ENCODE measurements at places on chromosomes 16 and 17.
A peak's percentile ranks its signal among the peaks of the same experiment; 100 is the strongest.

DNA sequence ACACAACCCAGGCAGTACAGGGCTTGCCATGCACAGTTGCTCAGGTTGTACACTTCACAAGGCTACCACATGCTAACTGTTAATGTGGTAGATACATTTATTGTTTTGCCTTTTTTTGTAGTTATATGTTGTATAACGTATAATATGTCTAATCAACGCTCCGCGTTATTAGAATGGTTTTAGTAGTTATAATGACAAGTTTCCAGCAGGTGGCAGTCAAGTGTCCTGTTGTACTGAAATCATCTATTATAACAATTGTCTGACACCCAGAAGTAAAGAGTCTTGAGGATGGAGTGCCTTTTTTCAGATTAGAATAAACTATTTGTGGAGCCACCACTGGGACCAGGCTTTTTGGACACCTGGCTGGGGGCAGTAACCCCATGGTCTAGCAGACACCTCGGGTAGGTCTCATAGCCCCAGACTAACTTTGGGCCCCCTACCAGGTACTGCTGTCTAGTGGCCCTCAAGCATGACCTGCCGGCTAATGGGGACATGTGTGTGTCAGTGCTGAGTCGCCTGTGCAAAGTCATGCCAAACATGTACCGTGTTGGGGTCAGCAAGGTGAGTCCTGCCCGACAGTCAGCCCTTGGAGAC is 32.8 kb downstream of the MYO15A start:
- peak; percentile 45 for DNase-seq

- DNase-seq: peak; percentile 16
These were observed 15.0 kb upstream of the C17orf58 start for GRCh38 chr17:68011199-68011665.

DNA sequence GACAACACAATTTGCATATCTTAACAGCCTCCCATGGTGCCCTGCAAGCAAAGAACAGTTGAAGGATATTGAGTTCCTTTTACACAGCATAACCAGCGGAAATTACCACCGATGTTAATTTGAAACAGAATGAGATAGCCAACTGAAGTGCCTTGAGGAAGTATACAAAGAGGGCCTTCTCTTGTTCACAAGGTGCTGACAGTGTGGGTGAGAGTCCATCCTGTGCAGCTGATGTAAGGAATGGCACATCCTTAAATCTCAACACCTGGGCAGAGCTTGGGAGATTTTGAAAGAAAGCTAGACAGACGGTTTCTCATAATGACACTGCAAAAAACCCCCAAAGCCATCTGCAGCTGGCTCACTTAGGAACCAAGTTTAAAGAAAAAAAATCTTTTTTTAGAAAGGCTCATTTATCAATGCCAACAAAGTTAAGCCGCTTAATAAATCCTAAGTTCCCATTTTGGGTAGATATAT is 818.6 kb downstream of the KCNJ2 start:
- DNase-seq: no peak

- DNase-seq: peak; percentile 77
These were observed 16.5 kb downstream of the CDIP1 start for GRCh38 chr16:4522051-4522581.

GRCh38 chr16:80938004-80938878 is 68.4 kb downstream of the CMC2 start:
- DNase-seq: no peak

- no peak for DNase-seq
These were observed 9.9 kb downstream of the ZFP90 start for GRCh38 chr16:68548947-68549346.

GRCh38 chr16:63625126-63625525 is 1496.7 kb downstream of the CDH11 start:
- DNase-seq: no peak

- DNase-seq: no peak
These were observed 519.3 kb downstream of the HAPSTR1 start for GRCh38 chr16:9610727-9611126.

GRCh38 chr16:82655072-82655714 is 28.4 kb downstream of the CDH13 start:
- DNase-seq: no peak

- no peak for DNase-seq
These were observed 18.2 kb downstream of the CASC3 start for GRCh38 chr17:40158438-40159013.

- DNase-seq: no peak
These were observed 26.1 kb downstream of the HDAC5 start for GRCh38 chr17:44097110-44097958.

DNA sequence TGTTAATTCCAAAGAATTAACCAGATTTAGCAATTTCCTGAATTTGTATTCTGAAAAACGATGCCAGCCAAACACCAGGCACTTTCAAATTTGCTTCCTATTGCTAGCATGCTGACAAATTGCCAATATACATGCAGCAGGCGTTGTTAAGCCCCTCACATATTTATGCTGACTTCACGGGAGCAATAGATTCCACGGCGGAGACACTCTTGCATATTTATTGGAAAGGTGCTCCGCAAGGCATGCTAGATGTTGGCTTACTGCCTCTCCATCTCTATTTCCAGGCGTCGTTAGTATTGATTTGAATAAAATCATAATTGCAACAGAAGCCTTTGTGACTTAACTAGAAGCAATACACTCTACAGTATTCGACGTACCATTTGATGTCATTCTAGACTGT is 211.0 kb upstream of the IRX5 start:
- no peak for DNase-seq

DNA sequence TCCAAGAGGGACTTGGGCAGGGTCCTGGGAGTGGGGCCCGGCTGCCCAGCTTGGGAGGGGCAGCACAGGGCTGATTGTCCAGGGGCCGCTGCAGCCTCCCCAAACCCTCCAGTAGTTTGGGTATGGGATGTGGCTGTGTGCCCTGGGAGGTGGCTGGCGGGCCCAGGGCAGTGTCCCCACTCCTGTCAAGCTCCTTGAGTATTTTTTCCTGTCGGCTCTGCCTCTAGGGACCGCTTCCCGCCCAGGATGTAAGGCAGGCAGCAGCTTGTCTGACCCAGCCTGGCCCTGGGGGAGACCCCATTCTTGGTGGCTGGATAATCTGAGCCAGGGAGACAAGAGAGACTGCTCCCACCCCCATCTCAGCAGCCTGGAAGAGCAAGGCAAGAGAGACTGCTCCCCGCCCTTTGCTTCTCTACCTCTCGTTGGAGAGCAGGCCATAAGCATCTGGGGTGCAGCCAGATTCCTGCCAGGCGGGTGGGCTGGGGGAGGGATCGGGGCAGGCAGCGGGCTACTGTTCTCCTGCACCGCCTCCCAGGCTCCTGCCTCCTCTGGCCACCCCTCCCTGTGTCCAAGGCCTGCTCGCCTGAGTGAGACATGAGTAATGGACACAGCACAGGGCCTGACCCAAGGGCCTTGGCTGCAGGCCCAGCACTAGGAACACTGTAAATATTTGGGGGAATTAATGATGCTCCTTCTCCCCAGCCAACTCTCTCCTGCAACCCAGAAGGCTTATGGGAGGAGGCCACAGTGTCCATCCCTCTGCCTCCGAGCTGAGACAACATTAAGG is 18.4 kb upstream of the ITGA3 start:
- DNase-seq: no peak

GRCh38 chr17:68198931-68199836 is 48.7 kb upstream of the AMZ2 start:
- DNase-seq: no peak

- no peak for DNase-seq
These were observed 14.8 kb downstream of the CLEC16A start for GRCh38 chr16:10959161-10959560.

DNA sequence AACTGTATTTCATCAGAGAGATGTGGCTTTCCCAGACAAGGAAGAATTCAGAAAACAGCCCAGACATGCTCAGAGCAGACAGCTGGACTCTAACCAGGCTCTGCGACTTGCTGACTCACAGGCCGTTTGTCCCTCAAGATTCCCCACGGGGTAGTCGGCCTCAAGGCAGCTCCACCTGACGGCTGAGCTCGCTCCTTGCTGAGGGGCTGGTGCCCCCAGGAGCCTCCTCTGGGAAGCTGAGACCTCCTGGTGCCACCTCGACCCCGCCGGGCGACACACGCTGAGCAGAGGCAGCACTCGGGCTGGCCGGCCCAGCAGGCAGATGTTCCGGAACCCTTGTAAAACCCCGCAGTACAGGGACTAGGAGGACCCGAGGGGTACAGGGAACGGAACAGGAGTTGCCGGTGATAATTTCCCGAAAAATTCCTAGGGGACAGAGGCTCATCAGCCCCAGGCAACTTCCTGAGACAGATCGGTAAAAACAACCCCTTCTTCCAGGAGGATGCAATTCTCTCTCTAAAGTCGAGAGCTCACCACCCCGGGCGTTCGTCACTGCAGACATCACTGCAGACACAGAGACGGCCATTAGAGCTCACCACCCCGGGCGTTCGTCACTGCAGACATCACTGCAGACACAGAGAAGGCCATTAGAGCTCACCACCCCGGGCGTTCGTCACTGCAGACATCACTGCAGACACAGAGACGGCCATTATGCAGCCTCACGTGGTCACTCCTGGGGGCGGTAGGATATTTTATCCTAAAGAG is 19.9 kb downstream of the RPH3AL start:
- DNase-seq: no peak

- no peak for DNase-seq
These were observed 29.9 kb downstream of the PARN start for GRCh38 chr16:14600164-14600563.

GRCh38 chr17:47325176-47325575 is 1.4 kb downstream of the EFCAB13 start:
- no peak for DNase-seq

DNA sequence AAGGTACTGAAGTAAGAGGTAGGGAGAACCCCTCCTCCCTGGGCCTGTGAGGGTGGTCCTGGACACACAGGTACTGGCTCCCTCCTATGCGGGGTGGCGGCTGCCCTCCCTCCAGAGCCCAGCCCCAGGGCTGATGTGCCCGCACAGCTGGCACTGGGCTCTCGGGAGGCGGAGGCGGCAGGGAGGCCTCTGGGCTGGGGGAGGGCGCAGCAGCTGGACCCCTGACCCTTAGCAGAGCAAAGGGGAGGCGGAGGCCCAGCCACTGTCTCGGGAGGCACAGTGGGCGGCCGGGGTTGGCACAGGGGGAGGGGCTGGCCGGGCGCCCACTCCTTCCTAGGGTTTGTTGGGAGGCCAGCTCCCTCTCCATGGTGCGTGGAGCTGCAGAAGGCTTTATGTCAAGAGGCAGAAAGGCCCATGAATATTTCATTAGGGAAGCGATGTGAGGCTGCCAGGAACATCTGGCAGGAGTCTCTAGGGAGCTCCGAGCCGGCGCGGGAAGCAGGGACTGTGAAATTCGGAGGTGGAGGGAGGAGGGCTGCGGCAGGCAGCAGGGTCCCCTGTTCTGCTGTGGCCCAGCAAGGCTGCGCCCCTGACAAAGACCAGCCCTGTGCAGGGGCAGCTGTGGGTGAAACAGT is 44.1 kb upstream of the ACSF3 start:
- no peak for DNase-seq

DNA sequence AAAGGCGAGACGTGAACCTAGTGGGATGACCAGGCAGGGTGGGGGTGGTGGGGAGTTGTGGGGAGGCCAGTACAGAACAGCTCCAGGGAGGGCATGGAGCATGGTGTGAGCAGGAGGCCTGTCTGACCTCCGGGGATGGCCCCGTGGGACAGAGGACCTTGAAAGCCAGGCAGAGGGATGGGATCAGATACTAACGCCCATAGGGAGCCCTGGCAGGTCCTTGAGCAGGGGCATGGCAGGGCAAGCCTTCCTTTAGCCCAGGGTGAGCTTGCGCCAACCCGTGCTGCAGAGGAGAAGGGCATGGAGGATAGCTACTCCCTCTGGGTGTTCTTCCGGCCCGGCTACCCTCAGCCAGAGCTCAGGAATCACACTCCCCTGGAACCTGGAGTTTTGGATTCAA is 35.3 kb downstream of the TMEM235 start:
- DNase-seq: no peak

- peak; percentile 43 for DNase-seq
These were observed 44.0 kb downstream of the CCDC182 start for GRCh38 chr17:57701124-57701523.

- DNase-seq: no peak
These were observed 39.4 kb upstream of the CACNG5 start for GRCh38 chr17:66795486-66795885.

- DNase-seq: no peak
These were observed 2.9 kb upstream of the CARMIL2 start for GRCh38 chr16:67641779-67642708.

- DNase-seq: no peak
These were observed 63.0 kb upstream of the ERCC4 start for GRCh38 chr16:13856811-13857511.

GRCh38 chr17:2337544-2338314 is 428 bp downstream of the SGSM2 start:
- DNase-seq: peak; percentile 9

DNA sequence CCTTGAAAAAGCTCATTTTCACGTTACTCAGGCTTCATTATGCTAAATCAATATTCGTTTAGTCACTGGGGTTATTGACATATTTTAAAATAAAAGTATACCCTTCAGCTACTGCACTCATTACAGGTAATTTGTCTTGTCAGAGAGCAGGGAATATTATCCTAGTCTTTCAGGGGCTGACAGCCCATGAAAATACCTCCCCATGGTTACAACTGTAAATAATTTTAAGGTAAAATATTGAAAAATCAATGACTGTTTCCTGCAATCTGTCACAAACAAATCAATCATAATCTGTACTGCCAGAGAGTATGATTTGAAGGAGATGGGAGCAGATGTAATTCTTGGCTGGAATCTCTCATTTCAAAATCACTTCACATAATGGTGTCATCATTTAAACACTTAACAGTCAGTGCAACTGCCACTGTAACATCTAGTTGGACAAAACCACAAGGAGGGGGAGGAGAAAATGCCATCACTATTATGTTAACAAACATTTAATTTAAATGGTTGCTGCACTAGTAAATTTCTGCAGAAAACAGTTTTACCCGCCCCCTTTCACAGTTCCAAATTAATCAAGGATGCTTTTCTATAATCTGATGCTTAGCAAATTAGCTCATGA is 9.3 kb upstream of the IRX5 start:
- DNase-seq: peak; percentile 46

DNA sequence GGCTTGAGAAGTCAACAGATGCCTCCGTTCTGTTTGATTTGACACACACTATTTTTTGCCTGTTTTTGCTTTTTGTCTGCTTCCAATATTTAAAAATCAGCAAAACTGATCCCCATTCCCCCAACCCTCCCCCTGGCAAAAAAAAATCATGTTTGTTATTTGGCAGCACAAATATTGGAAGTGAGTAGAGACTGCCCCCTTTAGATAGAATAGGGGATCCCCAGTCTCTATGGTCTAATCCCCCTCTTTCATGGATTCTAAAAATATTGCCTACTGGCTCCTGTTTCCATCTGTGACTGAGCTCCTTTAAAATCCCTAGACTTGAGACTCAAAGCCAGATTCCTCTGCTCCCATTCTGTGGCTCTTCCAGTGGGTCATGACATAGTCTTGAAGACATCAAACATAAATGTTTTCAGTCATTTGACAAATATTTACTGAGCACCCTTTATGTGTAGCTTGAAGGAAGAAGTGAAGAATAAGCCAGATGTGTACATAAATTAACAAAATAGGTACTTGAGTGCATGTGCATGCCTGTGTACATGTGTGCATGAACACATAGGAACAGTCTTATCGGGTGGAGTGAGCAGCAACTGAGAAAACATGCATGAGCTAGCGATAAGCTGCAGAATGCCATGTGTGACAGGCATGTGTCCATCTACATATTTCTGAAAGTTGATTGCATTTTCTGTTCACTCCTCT is 101.2 kb downstream of the SALL1 start:
- no peak for DNase-seq

- no peak for DNase-seq
These were observed 8.1 kb downstream of the DEF8 start for GRCh38 chr16:89956505-89957215.

All from NCI-H1417 (cell line).